ENCODE measurements at places on chromosomes 12 and 14. TPM values are rescaled to one million over a fixed set of nuclear protein-coding genes. Genes with fewer than 3 reads are reported as not detected.
A peak's percentile ranks its signal among the peaks of the same experiment; 100 is the strongest.

DNA sequence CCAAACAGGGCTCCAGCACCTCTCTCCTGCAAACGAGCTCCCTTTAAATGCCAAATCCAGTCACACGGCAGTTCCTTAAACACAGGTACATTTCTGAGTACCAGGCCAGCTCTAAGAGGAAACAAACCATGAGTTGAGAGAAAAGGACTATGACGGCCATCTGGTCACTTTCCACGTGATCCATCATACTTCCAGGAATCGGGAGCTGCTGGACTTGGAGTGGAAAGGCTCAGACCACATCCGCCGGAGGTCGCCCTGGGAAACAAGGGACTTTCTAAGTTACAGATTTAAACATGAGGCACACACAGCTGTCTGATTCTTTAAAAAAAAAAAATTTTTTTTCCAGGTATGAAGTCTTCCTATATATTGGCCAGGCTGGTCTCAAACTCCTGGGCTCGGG is 39.2 kb downstream of the ACADS start:
- DNase-seq = no peak

- peak; percentile 73 for DNase-seq
Observed at GRCh38 chr12:7142056-7142644, 12.0 kb downstream of the CLSTN3 start.

GPD1 gene
- total RNA-seq = 1.9 TPM

DNA sequence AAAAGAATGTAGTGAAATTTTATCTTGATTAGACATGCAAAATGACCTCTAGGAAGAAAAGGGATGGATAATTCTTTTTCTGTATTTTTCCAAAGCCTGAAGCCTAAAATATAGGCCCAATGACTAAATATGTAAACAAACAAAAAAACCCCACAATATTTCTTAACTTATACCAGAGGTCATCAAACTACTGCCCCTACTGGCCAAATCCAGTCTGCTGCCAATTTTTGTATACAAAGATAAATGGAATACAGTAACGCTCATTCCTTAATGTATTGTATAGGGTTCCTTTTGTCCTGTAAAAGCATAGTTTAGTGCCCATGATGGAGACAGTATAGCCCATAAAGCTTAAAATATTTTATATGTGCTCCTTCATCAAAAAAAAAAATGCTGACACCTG is 145.7 kb upstream of the ALG10 start:
- DNase-seq = no peak

PLXNC1 gene
- 5.2 TPM for total RNA-seq

GRCh38 chr14:29645117-29645516 is 282.5 kb downstream of the PRKD1 start:
- DNase-seq = no peak

DNA sequence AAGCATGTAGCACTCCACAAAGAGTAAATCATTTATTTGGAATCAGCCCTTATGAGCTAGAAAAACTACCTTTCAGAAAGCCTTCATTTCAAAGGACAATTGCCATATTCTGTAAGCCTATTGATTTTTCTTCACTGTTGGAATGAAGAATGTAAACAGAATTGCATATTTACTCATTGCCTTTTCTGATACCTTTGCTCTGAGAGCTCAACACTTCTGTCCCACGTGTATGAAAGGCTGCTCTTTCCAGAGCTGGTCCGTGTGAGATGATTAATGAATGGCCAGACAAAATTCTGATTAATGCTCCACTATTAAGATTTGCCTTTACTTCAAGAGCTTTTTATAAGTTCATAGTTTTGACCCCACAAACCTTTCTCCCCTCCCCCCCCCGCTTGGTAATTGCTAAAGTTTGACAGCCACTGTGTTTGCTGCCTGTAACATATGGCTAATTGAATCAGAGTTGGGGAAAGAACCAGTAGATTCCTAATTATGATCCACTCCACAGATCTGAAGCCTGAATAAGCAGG is 63.0 kb upstream of the PLEKHA5 start:
- DNase-seq = no peak

OVCH1 gene
- total RNA-seq = not detected
